ENCODE measurements at places on chromosomes 6 and 20.

DNA sequence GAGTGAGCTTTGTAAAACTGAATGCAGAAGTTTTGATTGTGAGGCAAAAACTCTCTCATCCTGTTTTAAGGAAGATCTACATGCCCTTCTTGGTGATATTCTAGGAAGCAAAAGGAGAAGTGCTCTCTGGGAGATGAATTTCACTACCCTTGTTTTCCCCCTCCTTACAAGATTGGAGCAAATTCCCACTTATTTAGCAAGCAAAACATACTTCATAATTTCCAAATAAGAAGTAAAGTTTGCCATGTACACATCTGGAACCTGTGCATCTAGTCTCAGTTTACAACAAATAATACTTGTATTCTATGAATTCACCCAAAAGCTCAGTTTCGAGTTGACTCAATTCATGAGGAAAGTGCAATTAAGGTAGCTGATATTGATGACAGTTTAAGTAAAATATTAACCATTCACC is 27.6 kb upstream of the IFNGR1 start:
- DNase-seq, result no peak

DNA sequence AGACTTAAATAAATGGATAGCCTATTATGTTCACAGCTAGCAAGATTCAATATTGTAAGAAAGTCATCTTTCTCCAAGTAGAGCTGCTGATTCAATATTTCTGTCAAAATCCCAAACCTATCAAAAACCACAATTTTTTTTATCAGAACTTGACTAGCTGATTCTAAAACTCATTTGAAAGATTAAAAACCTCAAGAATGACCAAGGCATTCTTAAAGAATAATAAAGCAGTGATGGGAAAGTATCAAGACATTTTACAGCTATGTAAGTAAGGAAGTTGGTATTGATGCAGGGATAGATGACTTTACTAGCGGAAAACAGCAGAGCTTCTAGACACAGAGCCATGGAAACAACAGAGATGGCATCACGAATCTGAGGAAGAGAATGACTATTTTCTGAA is 64.7 kb downstream of the SAMD3 start:
- no peak for DNase-seq

DNA sequence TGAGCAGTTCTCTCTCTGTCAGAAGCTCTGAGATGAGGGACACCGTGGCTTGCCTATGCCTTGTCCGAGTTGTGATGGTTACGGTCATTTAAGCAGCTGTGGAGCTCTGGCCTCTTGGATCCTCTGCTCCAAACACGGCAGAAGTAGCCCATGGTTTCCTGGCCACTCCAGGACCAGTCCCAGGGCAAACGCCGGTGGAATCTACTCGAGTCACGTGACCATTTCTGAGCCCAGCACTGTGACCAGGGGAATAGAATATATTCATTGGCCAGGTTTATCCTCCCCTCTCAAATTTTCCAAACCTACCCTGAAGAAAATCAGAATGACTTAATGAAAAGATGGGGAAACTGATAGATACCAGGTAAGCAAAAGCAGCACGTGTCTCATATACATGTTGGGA is 152.8 kb downstream of the TTLL2 start:
- no peak for DNase-seq

- DNase-seq, result no peak
These were observed 84.6 kb upstream of the TCF21 start for GRCh38 chr6:133804265-133804664.

GRCh38 chr20:19288636-19289035 is 76.2 kb downstream of the SLC24A3 start:
- no peak for DNase-seq

- no peak for DNase-seq
These were observed 11.8 kb downstream of the SRC start for GRCh38 chr20:37357481-37358365.

DNA sequence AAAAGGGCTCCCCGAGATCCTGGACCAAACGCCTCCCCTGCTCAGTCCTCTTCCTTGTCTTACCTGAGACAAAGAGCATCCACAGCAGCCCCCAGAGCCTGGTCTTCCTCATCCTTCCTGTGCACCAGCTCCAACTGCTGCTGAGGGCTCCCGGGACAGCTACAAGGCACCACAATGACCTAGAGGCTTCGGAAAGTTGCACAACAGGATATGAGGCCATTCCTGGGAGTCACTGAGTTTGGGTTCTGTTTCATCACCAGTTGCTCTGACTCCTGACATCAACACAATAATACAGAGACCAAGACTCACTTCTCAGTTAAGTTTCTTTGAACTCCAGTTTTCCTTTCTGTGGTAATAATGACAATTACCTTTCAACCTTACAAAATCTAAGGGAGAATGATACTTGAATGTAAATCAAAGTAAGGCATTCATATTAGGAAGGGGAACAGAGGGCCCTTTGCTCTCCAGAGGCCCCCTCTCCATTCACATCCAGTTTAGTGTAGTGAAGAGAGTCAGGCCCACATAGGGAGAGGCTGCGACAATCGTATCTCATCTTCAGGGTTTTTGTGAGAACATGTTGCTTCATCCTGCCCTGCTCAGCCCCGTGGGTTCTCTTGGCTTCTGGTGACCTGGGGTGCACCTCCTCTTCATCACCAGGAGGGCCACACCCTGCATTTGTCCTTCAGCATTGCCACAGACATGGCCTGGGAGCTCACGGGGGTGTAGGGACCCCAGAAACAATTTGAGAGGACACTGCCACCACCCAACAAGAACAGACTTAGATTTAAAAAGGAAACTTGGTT is at the start of gene TREM1:
Gene TREM1 (minus strand): TSS at position 139 of the 803 bp plus-strand sequence. CDS start 27 bp downstream, at position 112.
- DNase-seq, result peak; percentile 40

DNA sequence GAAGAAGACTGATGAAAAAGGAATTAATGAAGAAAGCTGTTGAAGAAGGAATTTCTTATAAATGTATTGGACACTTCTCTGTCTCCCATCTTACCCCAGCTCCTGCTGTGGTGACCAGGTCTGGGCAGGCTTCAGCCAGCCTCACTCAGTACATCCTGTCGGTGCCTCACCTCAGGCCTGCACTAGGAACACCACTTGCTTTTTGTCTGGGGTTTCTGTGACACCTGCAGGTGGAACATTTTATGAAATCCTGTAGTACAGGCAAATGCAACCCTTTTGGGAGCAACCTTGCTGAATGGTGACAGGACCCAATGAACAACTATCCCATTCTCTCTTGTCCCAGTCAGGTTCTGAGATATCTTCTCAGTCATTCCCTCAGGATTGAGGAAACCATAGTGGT is 129.7 kb downstream of the PRDM13 start:
- DNase-seq, result no peak

GRCh38 chr6:155265843-155266535 is 2.2 kb downstream of the CLDN20 start:
- no peak for DNase-seq

DNA sequence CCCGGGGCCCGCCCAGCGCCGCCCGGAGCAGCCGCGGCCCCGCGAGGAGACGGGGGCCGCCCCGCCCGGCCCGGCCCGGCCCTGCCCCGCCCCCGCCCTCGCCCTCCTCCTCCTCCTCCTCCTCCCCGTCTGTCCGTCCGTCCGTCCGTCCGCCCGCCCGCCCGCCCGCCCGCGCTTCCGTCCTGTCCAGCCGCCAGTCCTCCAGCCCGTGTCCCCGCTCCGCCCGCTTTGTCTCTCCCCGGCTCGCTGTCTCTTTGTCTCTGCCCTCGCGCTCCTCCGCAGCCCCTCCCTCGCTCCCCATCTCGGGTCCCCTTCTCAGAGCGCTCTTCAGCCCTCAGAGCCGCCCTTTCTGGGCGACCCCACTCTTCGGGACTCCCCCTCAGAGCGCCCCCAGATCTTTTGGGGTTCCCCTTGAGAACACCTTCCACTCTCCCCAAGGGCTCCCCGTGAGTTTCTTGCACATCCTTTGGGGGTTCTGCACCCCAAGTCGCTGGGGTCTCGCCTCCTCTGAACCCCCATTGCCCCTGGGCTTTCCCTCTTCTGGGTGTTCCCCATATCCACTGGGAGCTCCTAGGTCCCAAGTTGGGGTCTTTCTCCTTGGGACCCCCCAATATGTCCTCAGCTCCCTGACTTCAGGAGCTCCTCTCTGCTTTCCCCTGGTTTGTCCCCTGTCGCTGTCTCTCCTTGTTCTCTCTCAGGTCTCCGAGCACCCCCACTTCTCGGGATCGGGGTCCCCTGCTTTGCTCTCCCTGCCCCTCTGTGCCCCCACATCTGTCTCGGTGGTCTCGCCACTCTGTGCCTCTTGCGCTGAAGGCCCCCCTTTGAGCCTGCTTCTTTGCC is 79.5 kb upstream of the MYL9 start:
- peak; percentile 73 for DNase-seq

DNA sequence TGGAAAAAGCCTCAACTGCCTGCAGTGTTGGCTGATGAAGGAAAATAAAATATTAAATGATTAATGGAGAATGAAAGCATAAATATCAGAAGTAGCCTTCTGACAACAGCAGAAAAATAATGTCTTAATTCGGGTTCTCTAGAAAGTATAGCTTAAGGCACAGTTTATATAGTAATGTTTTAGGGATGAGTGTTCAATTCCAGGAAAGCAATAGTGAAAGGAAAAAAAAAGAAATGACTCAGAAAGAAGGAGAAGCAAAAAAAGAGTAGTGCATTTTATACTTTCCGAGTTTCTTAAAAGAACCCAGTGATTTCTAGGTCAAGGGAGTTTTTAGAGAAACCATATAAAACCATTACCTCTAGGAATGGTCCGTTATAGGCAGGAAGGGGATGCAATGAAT is 137.3 kb downstream of the HTR1B start:
- DNase-seq, result no peak

DNA sequence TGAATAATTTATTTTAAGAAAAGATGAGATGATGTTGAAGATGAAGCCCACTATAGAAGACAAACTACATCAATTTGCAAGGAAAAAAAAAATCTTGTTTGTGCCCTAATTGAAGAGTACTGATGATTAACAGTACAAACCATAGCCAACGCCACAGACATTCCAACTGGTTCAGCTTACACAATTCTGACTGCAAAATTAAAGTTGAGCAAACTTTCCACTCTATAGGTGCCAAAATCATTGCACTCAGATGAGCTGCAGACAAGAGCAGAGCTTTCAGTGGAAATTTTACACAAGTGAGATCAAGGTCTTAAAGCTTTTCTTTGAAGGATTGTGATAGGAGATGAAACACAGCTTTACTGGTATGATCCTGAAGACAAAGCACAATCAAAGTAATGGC is 85.3 kb downstream of the OGFRL1 start:
- no peak for DNase-seq

DNA sequence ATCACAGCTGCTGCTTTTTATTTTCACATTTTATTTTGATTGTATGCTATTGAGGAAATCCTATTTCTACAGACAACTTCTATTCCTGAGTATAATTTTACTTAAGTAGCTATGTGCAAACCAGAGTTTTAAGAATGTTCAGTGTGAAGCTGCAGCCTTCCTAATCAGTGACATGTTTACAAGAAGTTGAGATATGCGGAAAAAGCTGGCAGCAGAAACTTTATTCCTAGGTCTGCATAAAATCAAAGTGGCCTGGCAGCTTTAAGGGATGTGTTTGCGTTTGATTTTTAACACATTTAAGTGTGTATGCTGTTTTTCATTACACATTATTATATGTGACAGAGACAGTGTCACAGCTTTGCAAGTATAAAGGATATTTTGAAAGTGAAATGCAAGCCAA is 26.3 kb downstream of the MAPK14 start:
- no peak for DNase-seq

GRCh38 chr20:50848341-50848808 is 53.5 kb downstream of the BCAS4 start:
- peak; percentile 12 for DNase-seq

DNA sequence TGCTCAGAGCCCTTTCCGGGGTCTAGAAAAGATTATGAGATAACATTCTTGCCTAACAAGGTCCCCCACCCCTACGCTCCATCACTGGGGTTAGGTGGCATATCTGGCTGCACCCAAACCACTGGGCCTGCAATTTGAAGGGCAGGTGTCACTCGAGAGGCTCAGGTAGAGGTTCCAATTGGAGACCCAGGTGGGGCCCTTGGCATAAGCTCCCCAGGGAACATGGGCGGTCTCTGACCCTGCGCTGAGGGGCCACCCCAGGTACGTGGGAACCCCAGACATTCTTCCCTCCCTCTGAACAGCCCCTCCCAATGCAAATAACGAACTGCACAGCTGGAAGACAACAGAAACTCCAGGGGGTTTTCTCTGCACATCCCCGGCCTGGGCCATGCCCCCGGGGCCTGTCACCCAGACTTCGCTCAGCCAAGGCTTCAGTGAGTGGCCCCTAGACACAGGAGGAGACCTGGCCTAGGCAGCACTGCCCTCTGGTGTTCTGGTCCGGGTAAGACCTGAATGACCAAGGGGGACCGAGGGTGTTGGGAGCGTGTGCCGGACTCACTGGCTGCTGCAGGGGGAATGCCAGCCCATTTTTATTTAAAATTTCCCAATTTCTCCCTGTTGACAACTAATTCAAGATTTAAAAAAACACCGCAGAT is 47.5 kb downstream of the DSTN start:
- peak; percentile 29 for DNase-seq

DNA sequence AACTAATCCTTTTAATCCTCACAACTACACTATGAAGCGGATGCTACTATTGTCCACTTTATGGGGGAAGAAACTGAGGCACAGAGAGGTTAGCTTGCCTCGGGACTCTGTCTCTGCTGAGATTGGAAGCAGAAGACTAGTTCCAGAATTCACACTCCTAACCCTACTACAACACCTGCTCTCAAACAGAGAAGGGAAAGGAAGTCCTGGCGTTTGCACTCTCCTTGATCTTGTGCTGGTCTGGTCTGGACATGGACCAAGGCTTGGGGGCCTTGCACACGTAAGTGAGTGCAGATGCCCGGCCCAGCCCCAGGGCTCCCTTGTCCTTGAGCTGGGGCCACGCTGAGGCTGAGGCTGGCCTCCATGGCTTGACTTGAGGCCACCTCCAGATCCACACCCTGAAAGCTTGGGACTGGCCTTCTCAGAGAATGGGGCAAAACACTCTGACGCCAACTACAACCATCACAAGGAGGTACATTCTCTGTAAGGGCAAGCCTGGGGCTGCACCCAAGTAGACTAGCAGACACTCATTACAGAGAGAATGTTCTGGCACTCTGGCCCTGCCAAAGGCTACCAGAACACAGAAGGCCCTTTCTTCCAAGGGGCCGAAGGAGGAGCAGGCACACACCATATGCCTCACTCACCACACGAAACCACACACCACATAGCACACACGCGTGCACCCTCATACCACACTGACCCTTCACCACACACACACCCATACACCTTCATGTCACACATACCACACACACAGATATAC is 33.3 kb upstream of the EZR start:
- DNase-seq, result no peak

GRCh38 chr20:18904624-18905023 is 91.0 kb downstream of the SCP2D1 start:
- DNase-seq, result no peak

- no peak for DNase-seq
These were observed 2.8 kb downstream of the CITED2 start for GRCh38 chr6:139371421-139372203.

DNA sequence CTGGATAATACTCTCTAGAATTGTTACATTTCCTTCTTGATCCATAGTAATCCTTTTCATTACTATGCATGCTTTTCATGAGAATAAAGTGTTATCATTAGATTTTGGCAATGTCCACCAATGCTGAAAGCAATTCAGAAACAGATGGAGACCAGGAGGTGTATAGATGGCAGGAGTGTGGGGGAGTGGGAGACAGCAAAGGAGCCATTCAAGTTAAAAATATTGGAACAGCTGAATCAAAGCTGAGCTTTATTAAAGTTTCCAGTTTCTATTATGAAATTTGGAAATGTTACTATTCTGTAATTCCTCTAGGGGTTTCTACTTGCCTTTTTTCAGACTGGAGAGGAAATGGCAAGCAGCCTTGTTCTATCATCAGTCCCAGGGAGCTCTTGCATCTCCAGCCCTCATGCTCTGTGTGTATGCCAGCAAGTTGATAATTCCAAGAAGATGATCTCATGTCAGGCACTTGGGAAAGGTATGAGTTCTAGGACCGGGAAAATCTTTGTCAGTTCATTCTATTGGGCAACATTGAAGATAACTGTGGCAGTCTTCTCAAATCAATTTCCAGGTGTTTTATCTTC is 228.0 kb downstream of the CD109 start:
- DNase-seq, result no peak
